Central memory CD4-positive, alpha-beta T cell (primary cell): ENCODE measurements at places on chromosomes 1 and 21.
A peak's percentile ranks its signal among the peaks of the same experiment; 100 is the strongest.

GRCh38 chr1:94540440-94541245 lies 916 bp downstream of the F3 start:
- DNase-seq: no peak

GRCh38 chr1:27416387-27417111 lies 24.1 kb downstream of the GPR3 start:
- DNase-seq: peak; percentile 56

- no peak for DNase-seq
Measured at GRCh38 chr1:113946678-113947387, 17.7 kb downstream of the HIPK1 start.

DNA sequence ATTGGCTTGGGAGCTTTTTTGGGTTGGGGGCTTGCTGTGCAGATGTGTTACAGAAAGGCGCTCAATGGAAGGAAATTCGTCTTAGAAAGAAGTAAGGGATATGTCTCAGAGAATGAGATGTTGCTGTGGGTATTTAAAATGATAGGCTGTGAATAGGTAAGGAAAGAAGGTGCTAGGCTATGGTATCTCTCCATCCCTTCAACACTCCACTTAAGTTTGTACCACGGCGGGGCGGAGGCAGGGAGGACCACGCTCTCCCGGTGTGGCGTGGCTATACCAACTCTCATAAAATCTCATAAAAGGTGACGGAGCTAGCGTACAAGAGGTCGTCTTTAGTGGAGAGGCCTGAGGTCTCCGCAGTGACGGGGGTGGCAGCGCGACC lies 305 bp upstream of the RPS6KC1 start:
- no peak for DNase-seq

GRCh38 chr21:33296156-33296555 lies 28.6 kb upstream of the IFNAR1 start:
- no peak for DNase-seq

DNA sequence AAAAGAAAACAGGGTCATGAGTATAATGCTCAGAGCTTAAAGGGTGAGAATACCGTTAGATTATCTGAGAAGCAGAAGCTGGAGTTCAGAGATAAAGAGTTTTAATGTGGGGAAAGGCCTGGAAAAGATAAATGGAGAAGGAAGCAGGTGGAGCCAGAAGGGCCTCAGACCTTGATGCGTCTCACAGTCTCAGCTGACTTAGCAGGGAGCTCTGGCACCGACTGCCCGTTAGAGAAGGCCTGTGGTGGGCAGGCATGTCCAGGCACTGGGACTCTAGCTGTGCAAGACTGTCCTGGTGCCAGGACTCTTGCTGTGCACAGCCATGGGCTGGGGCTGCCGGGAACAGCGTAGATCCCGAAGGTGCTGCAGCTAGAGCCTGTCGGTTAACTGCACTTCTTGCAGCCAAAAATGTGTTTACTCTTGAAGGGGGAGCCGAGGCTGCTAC lies 3.8 kb upstream of the SLAMF9 start:
- no peak for DNase-seq

- DNase-seq: no peak
Measured at GRCh38 chr1:44832056-44832705, 10.9 kb downstream of the PTCH2 start.

DNA sequence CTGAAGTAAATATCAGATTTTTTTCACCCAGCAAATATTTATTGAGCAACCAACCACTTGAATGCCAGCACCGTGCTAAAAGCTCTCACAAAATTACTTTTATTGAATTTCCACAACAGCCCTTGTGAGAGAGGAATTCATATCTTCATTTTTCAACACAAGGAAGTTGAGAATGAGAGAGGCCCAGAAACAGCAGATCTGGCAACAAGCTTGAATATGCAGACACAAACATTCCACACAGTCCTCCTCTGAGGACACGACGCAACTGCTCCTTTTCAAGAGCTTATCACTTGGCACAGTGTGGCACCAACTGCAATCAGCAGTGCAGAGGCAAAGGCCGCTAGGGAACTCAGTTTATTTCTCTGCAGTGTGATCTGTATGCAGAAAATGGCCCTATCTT lies 32.2 kb upstream of the IFNAR2 start:
- no peak for DNase-seq

GRCh38 chr1:176733661-176734060 lies 270.7 kb downstream of the PAPPA2 start:
- DNase-seq: no peak

GRCh38 chr1:189616893-189617292 lies 860.8 kb downstream of the BRINP3 start:
- DNase-seq: no peak

DNA sequence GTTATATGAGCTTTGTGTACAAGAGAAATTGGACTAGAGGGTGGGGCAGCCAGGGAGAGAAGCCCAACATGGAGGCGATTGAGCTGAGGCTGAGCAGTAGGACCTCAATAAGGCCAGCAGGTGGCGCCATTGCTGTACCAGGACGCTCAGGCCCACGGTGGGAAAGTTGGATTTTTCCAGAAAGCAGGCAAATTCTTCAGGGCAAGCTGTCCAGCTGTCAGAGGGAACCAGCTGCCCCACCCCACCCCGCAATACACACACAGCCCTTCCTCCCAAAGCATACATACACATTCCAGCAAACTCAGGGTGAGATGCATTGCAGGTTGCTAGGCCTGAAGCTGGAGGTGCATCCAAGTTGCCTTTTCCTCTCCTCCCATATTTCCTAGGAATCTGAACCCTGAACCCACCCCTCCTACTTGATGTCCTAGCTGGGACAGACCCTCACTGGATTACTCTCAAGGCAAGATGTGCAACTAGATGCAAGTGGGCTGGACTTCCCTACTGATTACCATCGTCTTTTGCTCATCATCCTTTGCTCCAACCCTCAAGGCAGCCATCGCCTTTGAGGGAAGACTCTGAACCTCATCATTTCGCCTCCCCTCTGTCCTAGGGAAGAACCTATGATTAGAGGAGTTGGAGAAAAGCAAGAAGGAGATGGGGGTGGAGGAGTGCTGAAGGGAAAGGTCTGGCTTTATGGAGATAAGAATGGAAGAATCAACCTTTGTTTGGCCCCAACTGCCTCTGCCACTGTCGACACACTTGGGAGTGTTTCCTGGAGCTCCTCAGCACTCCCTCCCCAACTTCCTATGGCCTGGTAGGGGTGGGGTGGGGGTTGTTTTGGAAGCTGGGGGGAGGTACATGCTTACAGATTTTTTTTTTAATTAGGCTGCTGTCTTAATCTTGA lies 25.5 kb downstream of the CD34 start:
- peak; percentile 64 for DNase-seq

GRCh38 chr1:59433440-59433813 lies 136.5 kb downstream of the FGGY start:
- DNase-seq: no peak

- DNase-seq: no peak
Measured at GRCh38 chr21:32371913-32372314, 20.9 kb downstream of the URB1 start.

- DNase-seq: no peak
Measured at GRCh38 chr1:204883405-204883804, 12.7 kb downstream of the NFASC start.
